Fibroblast of pulmonary artery (primary cell): ENCODE measurements at places on chromosomes 4 and X.

DNA sequence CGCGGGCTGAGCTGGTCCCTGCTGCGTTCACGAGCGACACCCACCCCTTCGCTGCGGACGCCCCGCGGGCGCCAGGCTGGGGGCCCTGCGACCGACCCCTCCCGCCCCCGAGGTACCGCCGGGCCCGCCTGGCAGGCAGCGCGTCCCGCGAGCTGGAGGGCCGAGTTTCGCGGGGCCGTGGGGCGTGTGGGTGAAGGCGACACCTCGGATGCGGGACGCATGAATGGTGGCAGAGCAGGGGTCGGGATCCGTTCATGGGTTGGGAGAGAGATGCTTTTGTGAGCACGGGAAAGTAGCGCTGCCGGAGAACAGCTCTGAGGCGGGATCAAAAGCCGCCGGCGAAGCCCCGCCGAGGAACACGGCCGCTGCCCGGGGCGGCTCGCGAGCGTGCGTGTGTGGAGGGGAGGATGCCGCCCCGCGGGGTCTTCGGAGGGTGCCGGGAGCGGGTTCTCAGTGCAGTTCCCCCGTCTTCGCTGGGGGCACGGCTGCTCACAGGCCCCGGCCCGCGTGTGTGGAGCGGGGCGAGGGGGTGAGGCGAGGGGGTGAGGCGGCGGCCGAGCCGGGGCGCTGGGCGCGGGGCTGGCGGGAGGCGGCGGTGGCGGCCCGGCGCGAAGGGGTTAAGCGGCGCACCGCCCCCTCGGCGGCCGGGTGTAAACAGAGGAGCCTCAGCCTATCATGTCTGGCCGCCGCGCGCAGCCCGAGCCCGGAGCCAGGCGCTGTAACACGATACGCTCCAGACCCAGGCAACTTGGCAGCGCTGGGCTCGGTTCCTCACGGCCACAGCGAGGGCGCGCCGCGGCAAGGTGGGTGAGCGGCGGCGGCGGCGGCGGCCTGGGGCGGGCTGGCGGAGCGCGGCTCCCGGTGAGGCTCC is 205.3 kb downstream of the TENM3 start:
- peak; percentile 89 for DNase-seq

DNA sequence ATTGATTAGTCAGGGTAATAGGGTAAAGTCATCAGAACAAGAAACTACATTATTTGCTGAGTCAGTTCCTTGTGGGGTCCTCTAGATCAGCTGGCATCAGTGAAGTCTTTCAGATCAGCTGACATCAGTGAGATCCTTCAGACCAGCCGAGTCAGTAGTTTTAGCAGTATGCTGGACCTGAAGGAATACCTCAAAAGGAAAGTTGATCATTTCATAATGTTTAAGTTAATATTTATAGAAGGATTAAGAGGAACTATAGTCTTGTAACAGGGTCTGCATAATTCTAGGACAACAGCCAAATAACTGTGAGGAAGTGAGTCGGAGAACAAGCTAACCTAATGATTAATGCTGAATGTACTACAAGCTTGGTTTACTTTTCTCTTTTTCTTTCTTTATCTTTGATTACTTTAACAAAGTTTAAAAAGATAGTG is 958 bp upstream of the UGT2B7 start:
- peak; percentile 69 for DNase-seq

GRCh38 chr4:109429545-109429944 is 4.1 kb upstream of the SEC24B start:
- DNase-seq = peak; percentile 75

- DNase-seq = no peak
Observed at GRCh38 chrX:9538544-9539045, 73.7 kb downstream of the TBL1X start.

DNA sequence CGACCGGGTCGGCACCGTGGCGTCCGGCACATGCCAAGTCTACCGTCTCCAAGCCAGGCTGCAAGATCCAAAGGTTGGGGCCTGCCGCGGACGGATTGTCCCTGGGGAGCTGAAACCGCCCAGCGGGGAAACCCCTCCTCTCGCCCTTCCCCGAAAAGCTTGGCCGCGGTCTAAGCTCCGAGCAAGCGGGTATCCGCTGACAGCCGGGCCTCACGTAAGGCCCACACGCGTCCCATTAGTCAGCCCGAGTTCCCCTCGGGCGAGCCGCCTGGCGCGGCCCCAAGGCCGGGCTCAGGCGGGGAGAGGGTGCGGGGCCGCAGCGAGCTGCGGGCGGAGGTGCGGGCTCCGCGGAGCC is 6.8 kb upstream of the BCOR start:
- DNase-seq = peak; percentile 77

DNA sequence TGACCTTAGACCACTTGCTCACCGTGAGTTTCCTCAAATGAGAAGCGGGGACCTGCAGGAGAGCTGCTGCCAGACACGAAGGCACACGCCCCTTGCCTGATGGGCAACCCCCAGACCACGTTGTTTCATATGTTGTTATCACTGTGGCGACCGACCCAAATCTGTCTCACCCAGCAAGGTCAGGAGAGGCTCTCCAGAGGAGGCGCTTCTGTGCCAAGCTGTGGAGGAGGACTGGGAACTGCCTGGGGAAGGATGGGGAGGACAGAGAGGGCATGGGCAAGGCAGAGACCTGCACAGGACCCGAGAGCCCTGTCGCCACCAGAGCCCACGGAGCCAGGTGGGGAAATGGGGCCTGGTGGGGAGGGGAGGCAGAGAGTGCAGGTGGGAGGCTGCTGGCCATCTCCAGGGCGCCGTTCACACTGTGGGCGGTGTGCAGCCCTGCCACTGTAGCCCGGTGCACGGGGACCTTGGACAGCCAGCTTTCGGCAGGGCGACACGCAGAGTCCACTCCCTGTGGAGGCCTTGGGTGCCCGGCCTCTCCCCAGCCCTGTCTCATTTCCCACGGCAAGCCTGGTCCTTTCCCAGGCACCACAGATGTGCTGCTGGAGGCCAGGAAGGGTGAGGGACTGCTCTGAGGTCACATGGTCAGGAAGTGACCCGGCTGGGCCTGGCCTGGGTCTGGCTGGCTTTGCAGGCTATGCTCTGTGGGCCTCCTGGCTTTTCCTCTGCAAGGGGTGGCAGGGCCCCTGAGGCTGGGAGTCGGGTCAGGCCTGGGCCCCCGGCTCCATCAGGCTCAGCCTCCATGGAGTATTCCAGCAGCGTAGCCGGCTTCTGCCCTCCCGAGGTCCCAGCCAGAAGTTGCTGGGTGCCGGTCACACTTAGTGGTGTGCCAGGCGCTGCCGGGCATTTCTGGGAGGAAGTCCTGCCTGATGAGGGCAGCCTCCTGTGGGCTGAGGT is 3.2 kb downstream of the HTRA3 start:
- DNase-seq = peak; percentile 51

GRCh38 chrX:70455366-70456202 is 10.9 kb downstream of the DLG3 start:
- no peak for DNase-seq
